H1 (cell line): ENCODE measurements at places on chromosomes 6 and 20.

DNA sequence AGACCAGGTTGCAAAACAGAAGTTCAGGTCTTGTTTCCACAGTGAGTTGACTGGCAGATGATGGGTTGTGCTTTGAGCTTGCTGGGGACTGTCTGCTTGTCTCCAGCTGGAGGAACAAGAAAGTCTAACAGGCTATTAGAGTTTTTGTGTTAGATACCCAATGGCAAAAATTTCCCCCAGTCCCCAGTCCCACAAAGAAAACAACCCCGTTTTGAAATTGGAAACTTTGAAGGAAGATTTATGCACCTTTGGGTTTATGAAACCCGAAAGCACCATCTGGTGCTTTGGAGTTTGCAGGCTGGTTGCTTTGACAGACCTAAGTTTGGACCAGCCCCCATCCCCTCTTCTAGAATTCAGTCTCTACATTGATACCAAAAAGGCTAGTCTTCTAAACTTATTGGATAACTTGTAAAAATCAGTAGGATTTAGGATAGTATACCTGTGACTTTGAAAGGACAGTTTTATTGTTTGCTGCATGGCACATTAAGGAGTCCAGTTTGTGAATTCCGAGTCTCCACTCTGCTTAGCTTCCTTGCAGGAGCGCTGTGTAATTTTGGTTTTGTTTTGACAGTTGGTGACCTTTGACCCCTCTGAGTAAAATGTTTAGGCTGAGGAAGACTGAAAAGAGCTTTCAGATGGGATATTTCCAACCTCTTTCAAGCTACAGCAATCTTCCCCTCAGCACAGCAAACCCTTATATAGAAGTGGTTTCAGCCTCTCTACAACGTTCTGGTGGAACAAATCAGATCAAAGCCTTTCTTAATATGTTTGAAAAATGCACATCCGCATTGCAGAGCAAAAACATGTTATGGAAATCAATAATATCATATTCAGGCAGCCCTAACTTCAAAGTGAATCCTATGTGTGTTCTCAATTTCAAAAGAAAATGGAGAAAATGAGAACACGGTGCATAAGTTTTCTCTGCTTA is 25.5 kb upstream of the PRL start:
- H3K27me3 ChIP-seq = no peaks in the 10 kb centered on the region
- H3K4me1 ChIP-seq = no peaks in the 10 kb centered on the region
- no peak overlapping the region for H3K4me3 ChIP-seq

- H3K4me3 ChIP-seq = no peak overlapping the region
- H3K27me3 ChIP-seq = no peaks in the 10 kb centered on the region
- peaks cover 7% of the 10 kb centered on the region; the same call in 1 of the 2 replicates for H3K36me3 ChIP-seq
- no peak for DNase-seq
- H3K27ac ChIP-seq = no peak overlapping the region
Observed at GRCh38 chr20:539191-539590, 4.4 kb downstream of the CSNK2A1 start.

- no peaks in the 10 kb centered on the region for H3K27me3 ChIP-seq
- no peaks in the 10 kb centered on the region for H3K36me3 ChIP-seq
- peak overlapping the region; percentile 86 for H3K4me3 ChIP-seq
- no peak for DNase-seq
- H3K4me1 ChIP-seq = peaks cover 7% of the 10 kb centered on the region
Observed at GRCh38 chr6:30879684-30880427, 4.5 kb upstream of the DDR1 start.

DNA sequence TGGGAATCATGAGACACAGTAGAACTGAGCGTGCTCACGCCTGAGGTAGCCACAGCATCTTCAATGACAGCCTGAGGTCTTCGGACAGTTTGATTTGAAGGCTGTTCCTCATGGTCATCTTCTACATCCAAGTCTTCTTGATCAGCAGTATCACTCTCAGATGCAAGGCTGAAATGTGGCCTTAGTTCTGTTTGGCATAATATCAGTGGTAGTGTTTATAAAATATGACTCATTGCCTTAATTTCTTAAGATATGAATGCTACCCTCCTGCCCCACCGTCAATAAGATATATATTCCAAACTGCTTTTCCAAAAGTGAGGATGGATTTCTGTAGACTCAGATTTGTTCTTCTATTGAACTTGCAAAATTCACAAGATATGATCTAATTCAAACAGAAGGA is 17.5 kb upstream of the MAP7 start:
- no peak overlapping the region for H3K4me3 ChIP-seq
- no peaks in the 10 kb centered on the region for H3K4me1 ChIP-seq
- DNase-seq = no peak
- H3K27me3 ChIP-seq = no peaks in the 10 kb centered on the region
- no peak overlapping the region for H3K27ac ChIP-seq
- H3K36me3 ChIP-seq = no peaks in the 10 kb centered on the region

GRCh38 chr6:127518710-127519468 is at the start of gene MTCL3:
Gene MTCL3 (minus strand): TSS chr6:127519335.
- H3K4me1 ChIP-seq = peaks cover 2% of the 10 kb centered on the region; the same call in 1 of the 2 replicates
- peak within 1 kb of the TSS; percentile 77 for H3K27ac ChIP-seq
- no peaks in the 10 kb centered on the region for H3K36me3 ChIP-seq
- H3K4me3 ChIP-seq = peak within 1 kb of the TSS; percentile 80
- no peaks in the 10 kb centered on the region for H3K27me3 ChIP-seq

DNA sequence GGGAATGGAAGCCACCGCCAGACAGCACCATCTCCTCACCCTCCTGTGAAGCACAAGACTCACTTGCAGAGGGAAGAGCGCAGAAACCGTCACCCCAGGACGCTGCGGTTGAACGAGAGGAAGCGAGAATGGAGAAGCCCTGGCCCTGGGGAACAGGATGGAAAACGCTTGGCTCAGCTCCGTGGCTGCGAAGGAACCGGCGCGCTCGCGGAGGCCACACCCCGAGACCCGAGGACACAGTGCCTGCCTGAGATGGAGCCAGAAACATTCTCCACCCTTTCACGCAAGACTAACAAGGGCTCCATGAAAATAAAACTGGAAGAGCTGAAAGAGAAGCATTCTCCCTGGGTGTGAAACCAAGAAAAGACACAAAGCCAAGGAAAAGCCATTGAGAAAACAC is 25.3 kb upstream of the CHRNA4 start:
- H3K4me1 ChIP-seq = peaks cover 2% of the 10 kb centered on the region
- H3K4me3 ChIP-seq = no peak overlapping the region
- H3K27ac ChIP-seq = no peak overlapping the region

DNA sequence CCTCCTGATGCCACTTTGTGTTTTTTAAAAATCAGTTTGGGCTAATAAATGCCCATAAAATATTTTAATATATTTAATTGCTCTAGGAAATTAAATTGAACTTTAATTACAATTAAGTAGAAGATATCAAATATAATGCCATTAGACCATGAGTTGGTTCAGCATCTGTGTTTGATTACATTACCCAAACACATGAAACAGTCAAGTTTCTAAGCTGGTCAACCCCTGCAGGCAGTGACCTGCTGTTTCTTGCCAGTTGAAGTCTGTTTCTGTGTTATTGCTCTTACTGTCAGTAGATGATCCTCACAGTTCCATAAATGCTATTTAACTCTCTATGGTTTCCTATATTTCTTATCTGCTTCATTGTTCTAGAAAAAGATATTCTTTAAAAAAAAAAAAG is 9.7 kb upstream of the TENT5A start:
- H3K36me3 ChIP-seq = no peaks in the 10 kb centered on the region
- no peak overlapping the region for H3K4me3 ChIP-seq
- no peaks in the 10 kb centered on the region for H3K27me3 ChIP-seq
- no peak overlapping the region for H3K27ac ChIP-seq

- H3K27me3 ChIP-seq = no peaks in the 10 kb centered on the region
- H3K4me3 ChIP-seq = no peak overlapping the region
- no peak for DNase-seq
- no peaks in the 10 kb centered on the region for H3K4me1 ChIP-seq
Observed at GRCh38 chr6:129084406-129084805, 201.5 kb downstream of the LAMA2 start.

GRCh38 chr20:31673943-31674463 is 36.3 kb downstream of the COX4I2 start:
- H3K27ac ChIP-seq = no peak overlapping the region
- H3K36me3 ChIP-seq = no peaks in the 10 kb centered on the region
- H3K27me3 ChIP-seq = no peaks in the 10 kb centered on the region
- no peak for DNase-seq
- H3K4me3 ChIP-seq = no peak overlapping the region
- H3K4me1 ChIP-seq = peaks cover 4% of the 10 kb centered on the region; the same call in 1 of the 2 replicates

DNA sequence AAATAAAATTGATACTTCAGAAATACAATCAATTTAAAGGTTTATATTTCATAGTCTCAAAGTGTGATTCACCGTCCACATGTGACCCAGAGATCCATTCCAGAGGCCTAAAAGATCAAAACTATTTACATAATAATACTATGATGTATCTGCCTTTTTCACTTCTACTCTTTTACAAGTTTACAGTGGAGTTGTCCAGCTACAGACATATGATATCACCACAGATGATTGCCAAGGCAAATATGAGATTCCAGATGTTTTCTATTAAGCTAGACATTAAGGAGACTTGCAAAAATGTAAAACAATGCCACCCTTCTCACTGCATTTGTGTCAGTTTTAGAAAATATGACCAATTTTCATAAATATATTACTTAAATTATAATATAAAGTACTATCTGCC is 443.7 kb downstream of the GJA1 start:
- H3K27ac ChIP-seq = no peak overlapping the region
- H3K4me3 ChIP-seq = no peak overlapping the region
- no peaks in the 10 kb centered on the region for H3K36me3 ChIP-seq
- no peak for DNase-seq
- no peaks in the 10 kb centered on the region for H3K4me1 ChIP-seq
